ENCODE measurements at places on chromosomes 5 and 9. TPM values are rescaled to one million over a fixed set of nuclear protein-coding genes. Genes with fewer than 3 reads are reported as not detected.
A peak's percentile ranks its signal among the peaks of the same experiment; 100 is the strongest.

DNA sequence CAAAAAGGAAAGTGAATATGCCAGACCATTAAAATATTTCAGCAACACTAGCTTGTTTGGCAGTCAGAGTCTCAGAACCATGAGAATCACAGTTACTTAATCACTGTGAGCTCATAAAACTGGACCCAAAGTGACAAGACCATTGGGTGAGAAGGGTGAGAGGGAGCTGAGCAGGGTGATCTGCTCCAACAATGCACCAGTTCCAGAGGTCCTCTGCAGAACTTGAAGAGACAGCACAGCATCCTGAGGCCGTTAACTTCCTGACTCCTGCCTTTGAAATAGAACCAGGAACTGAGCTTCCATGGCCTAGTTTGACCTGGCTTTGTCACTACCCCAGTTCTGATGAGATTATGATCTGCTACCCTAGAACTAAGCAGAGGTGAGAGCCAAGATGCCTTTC lies 57.4 kb downstream of the NFIB start:
- no peaks in the 10 kb centered on the region for H3K27me3 ChIP-seq
- H3K36me3 ChIP-seq: peaks cover 2% of the 10 kb centered on the region
- no peak for DNase-seq

DNA sequence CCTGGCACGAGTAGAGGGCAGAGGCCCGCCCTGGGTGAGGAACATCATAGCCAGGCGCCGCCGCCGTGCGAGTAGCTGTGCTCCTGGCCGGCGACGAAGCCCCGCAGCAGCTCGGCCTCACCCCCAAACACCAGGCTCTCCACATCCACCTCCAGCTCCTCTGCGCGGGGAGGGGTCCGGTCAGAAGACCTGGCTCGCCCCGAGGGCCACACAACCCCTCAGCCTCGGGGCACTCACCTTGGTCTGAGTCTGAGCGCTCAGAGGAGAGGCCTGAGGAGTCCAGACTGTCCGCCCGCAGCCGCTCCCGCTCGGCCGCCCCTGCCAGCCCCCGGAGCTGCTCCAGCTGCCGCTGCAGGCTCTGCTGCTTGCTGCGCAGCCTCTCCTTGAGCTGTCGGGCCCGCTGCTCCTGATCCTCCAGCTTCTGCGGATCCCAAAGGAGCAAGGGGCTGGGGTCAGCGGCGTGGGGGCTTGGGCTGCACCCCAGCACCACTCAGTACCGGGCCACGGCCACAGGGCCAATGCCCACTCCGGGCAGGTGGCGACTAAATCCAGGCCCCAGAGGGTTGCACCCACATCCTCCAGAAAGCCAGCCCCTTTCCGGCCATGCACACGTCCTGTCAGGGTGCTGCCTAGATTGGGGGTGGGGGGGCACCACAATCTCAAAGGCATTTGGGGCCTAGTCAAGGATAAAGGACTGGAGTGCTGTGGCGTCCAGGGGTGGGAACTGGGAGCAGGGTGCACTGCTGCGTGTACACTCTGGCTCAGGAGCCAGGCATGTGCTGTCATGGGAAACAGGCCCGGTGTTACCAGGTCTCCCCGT lies 3.9 kb downstream of the MXD3 start:
- H3K27ac ChIP-seq: no peak overlapping the region
- H3K36me3 ChIP-seq: peaks cover 5% of the 10 kb centered on the region
- peaks cover 33% of the 10 kb centered on the region for H3K4me1 ChIP-seq
- no peak overlapping the region for H3K4me3 ChIP-seq
- H3K27me3 ChIP-seq: no peaks in the 10 kb centered on the region

- no peak overlapping the region for H3K4me3 ChIP-seq
- H3K4me1 ChIP-seq: no peaks in the 10 kb centered on the region
- DNase-seq: no peak
- no peak overlapping the region for H3K27ac ChIP-seq
Observed at GRCh38 chr5:77957516-77957915, 181.4 kb upstream of the TBCA start.

DNA sequence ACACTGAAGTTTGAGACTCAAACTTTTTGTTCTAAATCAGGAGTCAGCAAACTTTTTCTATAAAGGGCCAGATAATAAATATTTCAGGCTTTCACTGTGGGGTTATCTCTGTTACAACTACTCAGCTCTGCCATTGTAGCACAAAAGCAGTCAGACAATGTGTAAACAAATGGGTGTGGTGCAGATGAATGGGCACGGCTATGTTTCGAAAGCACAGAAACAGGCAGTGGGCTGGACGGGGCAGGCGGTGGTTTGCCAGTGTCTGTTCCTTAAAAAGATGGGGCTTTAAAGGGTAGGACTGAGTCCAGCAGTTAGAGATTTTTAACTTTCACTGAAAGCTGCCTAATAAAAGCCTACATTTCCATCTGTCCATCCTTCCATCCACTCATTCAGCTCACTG lies 48.9 kb downstream of the PFDN1 start:
- no peaks in the 10 kb centered on the region for H3K36me3 ChIP-seq
- H3K4me3 ChIP-seq: no peak overlapping the region
- H3K27ac ChIP-seq: peak overlapping the region; percentile 15
- H3K27me3 ChIP-seq: no peaks in the 10 kb centered on the region
- peaks cover 52% of the 10 kb centered on the region for H3K4me1 ChIP-seq
- no peak for DNase-seq

Gene CCDC171
- 0.46 TPM for polyA plus RNA-seq

GRCh38 chr9:125886365-125886764 lies 139.2 kb downstream of the PBX3 start:
- H3K27me3 ChIP-seq: no peaks in the 10 kb centered on the region
- DNase-seq: no peak
- H3K4me1 ChIP-seq: peaks cover 27% of the 10 kb centered on the region
- no peak overlapping the region for H3K27ac ChIP-seq
- no peak overlapping the region for H3K4me3 ChIP-seq
- H3K36me3 ChIP-seq: no peaks in the 10 kb centered on the region

DNA sequence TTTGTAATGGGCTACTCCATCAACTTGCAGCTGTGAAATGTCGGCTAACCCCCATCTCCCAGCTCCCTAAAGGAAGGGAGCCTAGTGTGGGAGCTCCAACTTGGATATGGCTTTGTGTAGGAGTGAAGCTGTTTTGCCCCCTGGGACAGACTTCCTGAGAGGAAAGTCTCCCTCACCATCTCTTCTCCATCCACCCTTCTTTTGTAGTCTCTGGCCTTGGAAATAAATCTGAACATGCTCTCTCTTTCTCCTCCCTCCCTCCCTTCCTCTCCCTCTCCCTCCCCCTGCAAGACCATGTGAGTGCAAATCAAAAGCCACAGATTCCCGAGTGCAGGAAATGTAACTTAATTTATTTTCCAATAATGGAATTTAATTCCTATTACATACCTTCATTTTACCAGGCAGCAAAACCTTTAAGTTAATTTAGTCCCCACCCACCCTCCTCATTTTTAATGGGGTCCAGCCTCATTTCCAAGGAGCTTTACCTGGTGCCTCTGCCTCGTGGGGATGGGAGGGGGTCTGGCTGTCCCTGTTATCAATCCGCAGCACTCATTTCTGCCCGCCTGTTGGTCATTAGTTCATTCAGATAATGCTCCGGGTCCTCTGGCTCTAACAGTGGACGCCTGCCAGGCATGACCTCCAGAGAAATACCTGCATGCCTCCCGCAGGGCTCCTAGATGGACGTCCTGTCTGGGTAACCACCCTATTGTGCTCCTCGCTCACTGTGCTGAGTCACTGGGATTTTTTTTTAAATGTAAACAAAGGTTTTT lies 122.9 kb upstream of the TAF11L2 start:
- no peak overlapping the region for H3K4me3 ChIP-seq
- H3K36me3 ChIP-seq: no peaks in the 10 kb centered on the region
- H3K27me3 ChIP-seq: no peaks in the 10 kb centered on the region
- H3K27ac ChIP-seq: no peak overlapping the region

Gene LTC4S
- polyA plus RNA-seq: 0.30 TPM

DNA sequence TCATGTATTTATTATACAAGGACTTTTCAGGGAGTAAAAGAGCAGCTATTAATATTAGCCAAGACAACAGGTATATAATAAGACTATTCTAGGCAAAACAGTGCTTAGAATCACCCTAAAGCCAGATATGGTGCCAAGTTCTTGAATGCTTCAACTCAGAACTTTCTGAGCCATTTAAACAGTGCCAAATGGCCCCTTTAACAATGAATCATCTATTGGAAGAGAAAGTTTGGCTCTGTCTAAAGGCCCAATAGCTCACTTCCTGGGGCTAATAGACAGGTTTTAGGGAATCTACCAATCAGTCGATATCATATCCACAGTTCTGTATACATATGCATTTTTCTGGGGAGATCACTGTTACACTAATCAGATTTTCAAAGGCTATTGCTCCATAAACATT lies 42.9 kb downstream of the ZNF474 start:
- no peaks in the 10 kb centered on the region for H3K36me3 ChIP-seq
- no peak overlapping the region for H3K27ac ChIP-seq
- DNase-seq: no peak
- no peak overlapping the region for H3K4me3 ChIP-seq
- no peaks in the 10 kb centered on the region for H3K27me3 ChIP-seq
- no peaks in the 10 kb centered on the region for H3K4me1 ChIP-seq

Gene IL5
- not detected for polyA plus RNA-seq

GRCh38 chr9:93226819-93227218 lies 42.9 kb downstream of the WNK2 start:
- peaks cover 24% of the 10 kb centered on the region for H3K4me1 ChIP-seq
- no peak for DNase-seq
- H3K27me3 ChIP-seq: peaks cover 32% of the 10 kb centered on the region
- H3K4me3 ChIP-seq: no peak overlapping the region
- H3K36me3 ChIP-seq: no peaks in the 10 kb centered on the region
- no peak overlapping the region for H3K27ac ChIP-seq

DNA sequence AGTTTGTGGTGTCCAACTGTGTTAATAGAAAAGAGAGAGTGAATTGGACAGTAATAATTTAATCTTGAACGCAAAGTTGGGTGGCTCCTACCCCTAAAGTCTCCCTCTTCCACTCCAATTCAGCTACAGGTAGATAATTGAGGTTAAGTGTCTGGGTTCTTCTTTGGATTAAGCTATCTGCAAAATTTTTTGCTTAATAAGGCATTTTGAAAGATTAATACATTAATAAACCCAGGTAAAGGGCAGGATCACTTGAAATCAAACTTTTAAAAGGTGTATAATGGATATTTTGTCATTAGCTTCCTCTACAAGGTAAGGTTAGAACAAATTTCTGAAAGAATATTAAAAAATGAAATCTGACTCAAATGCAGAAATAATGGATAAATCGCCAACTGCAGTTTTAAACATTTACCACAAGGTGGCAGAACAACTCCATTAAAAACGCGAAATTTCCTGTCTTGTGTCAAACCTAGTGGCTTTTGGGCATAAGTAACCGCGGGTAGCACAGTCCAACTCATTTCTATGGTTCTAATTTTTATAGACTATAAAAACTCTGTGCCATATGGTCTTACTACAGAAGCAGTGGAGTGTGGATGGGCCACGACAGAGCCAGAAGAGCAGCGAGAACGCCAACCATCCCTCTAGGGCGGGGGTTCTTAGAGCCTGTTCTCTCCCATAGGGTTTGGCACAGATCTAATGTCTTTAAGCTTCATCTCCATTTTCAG lies 276.5 kb downstream of the ARHGEF28 start:
- H3K27me3 ChIP-seq: no peaks in the 10 kb centered on the region
- H3K27ac ChIP-seq: no peak overlapping the region
- H3K4me3 ChIP-seq: no peak overlapping the region
- H3K36me3 ChIP-seq: peaks cover 14% of the 10 kb centered on the region
- no peak for DNase-seq

- no peaks in the 10 kb centered on the region for H3K4me1 ChIP-seq
- DNase-seq: no peak
- H3K27me3 ChIP-seq: peaks cover 3% of the 10 kb centered on the region
Observed at GRCh38 chr5:97102010-97102470, 40.4 kb downstream of the LIX1 start.

Gene TERT
- polyA plus RNA-seq: not detected

Gene ZNF454
- polyA plus RNA-seq: 0.08 TPM

- no peak for DNase-seq
- H3K4me1 ChIP-seq: peaks cover 18% of the 10 kb centered on the region
- H3K27ac ChIP-seq: peak overlapping the region; percentile 22
- no peaks in the 10 kb centered on the region for H3K27me3 ChIP-seq
Observed at GRCh38 chr9:95316794-95317118, 753 bp downstream of the FANCC start.

Measured in keratinocyte (primary cell).